ENCODE measurements at places on chromosomes 2 and 18.

GRCh38 chr2:205811387-205811786 lies 129.1 kb downstream of the NRP2 start:
- no peak for DNase-seq

DNA sequence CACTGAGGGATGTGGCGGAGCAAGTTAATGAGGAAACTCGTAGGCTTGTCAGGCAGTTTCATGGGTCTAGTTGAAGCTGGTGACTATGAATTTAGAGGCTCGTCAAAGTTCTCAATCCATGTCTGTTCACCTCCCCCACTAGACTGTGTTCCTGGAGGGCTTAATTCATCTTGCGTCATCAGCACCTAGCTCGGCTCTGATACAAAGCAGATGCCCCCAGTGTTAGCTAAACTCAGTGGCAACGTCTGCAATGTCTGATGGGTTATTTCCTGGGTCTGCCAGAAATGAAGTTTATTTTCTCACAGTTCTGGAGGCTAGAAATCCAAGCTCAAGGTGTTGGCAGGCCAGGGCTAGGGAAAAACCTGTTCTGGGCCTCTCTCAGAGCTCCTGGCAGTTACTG lies 140.6 kb downstream of the PID1 start:
- DNase-seq, result no peak

- no peak for DNase-seq
Measured at GRCh38 chr18:62925031-62925688, 209.8 kb downstream of the PHLPP1 start.

- no peak for DNase-seq
Measured at GRCh38 chr2:120908314-120908975, 172.8 kb downstream of the GLI2 start.

GRCh38 chr2:143928613-143929012 lies 591.3 kb downstream of the ZEB2 start:
- no peak for DNase-seq

DNA sequence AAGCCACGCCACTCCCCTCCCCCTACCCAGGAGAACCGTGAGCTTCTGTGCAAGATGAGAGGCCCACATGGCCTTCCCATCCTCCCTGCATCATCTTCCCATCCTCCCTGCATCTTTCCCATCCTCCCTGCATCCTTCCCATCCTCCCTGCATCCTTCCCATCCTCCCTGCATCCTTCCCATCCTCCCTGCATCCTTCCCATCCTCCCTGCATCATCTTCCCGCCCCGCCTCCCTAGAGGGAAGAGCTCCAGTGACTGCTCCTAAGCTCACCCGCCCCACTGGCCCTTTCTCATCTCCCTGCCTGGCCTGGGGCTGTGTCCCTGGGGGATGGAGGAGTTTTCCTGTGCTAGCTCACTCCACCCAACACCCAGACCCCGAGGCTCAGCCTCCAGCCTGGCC lies 93.3 kb upstream of the ASAP2 start:
- DNase-seq, result no peak

- no peak for DNase-seq
Measured at GRCh38 chr2:23537991-23538390, 153.0 kb downstream of the KLHL29 start.

GRCh38 chr2:101012054-101012705 lies 10.1 kb downstream of the RPL31 start:
- DNase-seq, result no peak

GRCh38 chr2:23404426-23404825 lies 19.4 kb downstream of the KLHL29 start:
- peak; percentile 36 for DNase-seq

- DNase-seq, result no peak
Measured at GRCh38 chr18:62839874-62840713, 124.8 kb downstream of the PHLPP1 start.

- no peak for DNase-seq
Measured at GRCh38 chr2:206158563-206159345, 490 bp downstream of the NDUFS1 start.

DNA sequence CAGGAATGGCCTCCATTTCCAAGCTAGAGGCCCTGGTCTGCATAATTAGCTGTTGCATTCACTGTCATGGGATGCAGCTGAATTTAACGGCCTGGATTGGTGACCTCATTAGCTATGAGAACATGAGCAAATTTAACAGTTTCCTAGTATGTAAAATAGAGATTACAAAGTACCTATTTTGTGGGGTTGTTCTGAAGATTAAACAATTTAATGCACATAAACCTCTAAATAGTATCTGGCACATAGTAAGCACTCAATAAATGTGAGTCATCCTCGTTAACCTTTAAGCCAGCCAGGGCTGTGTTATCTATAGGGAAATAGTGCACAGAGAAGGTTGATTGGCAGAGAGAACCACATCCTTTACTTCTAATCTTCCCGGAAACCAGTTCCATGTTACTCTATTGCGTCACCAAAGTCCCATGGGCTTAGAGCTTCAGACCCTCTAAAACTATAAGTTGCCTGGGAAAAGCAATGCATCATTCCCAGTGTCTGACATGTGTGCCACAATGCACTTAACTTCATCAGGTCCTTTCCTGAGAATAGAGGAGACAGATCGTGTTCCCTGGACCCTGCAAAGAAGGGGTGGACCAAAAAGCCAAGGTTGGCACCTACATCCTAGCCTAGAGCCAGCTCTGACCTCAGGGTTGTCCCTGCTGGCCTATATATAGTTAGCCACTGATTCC lies 196.5 kb downstream of the LNPK start:
- peak; percentile 16 for DNase-seq

DNA sequence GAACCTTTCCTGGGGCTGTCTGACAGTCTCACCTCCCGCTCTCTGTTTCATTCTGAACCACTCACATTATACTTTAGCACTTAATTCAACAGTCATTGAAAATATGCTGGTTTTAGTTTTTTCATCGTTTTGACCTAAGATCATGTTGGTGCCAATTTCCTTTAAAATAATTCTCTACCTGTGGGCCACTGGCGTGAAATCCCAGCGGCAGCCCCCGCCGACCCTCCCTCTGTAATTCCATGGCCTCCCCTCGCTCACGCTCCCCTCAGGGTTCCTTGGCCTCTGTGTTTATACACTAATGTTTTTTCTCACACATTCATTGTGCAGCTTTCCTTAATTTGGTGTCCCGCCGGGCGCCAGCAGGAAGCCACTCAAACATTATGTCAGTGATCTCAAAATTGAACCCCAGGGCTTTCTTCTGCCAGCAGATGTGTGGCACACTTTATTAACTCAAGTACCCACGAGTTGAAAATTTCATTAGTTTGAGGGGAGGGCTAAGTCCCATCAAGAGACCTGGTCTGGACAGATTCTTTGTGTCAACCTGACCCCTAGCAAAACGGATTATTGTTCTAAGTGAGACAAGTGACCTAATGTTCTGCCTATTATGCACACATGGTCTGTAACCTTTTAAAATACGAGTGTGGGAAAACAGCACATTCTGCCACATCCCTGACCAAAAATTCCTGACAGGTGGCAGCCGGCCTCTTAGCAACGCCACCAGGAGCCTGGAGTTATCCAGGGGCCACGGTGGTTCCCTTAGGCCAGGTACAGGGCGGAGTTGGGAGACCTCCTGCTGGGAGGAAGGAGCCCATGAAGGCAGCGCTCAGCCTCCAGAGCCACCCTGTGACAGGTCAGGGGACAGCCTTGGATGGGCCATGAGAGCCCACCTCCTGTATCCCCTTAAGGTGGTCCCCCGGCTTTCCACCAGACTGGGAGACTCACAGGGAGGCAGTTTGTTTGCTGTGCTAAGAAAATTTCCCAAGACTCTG lies 53.1 kb downstream of the APOB start:
- DNase-seq, result no peak

DNA sequence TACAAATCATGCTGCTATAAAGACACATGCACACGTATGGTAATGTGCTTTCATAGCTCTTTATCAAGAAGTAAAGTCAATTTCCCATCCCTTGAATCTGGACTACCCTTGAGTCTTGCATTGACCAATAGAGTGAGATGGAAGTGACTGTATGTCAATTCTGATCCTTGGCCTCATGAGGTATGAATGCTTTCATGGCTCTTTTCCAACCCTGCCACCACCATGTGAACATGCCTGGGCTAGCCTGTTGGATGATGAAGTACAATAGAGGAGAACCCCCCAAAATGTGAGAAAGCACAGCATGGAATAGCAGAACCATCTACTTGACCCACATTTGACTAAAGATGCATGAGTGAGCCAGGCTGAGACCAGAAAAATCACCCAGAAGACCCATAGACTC lies 237.0 kb downstream of the NYAP2 start:
- DNase-seq, result no peak

GRCh38 chr2:197010200-197011020 lies 83.9 kb upstream of the PGAP1 start:
- no peak for DNase-seq

DNA sequence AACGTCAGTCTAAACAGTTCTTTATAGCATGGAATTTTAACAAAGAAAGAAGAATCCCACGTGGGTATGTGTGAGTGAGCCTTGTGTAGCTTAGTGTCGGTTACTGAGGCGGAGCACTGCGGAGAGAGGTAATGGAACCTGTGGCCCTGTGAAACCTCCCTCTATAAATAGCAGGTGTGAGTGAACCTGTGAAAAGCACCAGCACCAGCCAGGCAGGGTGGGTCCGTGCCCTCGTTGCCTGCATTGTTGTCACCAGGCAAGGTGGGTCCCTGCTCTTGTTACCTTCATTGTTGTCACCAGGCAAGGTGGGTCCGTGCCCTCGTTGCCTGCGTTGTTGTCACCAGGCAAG lies 4.7 kb downstream of the CTDP1 start:
- no peak for DNase-seq

DNA sequence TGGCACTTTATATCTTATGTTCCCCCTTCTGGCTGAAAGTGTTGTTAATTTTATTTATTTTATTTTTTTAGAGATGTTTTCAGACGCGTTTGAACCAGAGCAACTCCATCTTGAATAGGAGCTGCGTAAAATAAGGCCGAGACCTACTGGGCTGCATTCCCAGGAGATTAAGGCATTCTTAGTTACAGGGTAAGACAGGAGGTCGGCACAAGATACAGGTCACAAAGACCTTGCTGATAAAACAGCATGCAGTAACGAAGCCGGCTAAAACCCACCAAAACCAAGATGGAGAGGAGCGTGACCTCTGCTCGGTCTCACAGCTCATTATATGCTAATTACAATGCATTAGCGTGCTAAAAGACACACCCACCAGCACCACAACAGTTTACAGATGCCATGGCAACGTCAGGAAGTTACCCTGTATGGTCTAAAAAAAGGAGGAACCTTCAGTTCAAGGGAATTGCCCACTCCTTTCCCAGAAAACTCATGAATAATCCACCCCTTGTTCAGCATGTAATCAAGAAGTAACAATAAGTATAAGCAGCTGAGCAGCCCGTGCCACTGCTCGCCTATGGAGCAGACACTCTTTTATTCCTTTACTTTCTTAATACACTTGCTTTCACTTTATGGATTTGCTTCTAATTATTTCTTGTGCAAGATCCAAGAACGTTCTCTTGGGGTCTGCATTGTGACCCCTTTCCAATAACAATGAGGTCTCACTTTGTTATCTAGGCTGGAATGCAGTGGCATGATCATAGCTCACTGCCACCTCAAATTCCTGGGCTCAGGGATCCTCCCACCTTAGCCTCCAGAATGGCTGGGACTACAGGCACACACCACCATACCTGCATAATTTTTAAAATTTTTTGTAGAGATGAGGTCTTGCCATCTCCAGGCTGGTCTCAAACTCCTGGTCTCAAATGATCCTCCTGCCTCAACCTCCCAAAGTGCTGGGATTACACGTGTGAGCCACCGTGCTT lies 55.9 kb downstream of the CACNB4 start:
- no peak for DNase-seq

- no peak for DNase-seq
Measured at GRCh38 chr18:3002732-3003131, 10.2 kb downstream of the LPIN2 start.

- no peak for DNase-seq
Measured at GRCh38 chr2:222025881-222026271, 272.9 kb downstream of the PAX3 start.

GRCh38 chr2:182019731-182020130 lies 34.1 kb downstream of the PPP1R1C start:
- no peak for DNase-seq

GRCh38 chr18:58105206-58105887 lies 61.3 kb downstream of the NEDD4L start:
- DNase-seq, result no peak

DNA sequence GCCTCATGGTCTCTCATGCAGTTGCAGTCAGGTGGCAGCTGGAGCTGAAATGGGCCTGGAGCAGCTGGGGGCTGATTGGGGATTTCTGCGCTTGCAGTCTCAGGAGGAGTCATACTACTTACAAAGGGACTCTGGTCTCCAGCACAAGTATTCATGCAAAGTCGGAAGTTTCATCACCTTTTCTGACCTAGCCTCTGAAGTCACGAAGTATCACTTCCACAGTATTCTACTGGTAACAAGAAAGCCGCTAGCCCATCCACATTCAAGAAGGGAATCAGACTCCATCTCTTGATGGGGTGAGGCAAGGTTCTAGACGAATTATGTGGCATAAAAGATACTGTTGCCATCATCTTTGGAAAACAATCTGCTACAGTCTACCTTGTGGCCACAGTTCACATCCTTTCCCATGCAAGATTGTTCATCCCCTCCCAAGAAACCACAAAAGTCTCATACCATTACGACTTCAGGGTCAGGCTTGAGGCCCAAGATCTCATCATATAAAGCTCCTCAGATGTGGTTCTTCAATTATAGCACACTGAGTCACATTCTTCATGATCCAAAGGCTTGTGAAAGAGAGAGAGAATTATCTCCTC lies 95.3 kb downstream of the SMC6 start:
- DNase-seq, result no peak

DNA sequence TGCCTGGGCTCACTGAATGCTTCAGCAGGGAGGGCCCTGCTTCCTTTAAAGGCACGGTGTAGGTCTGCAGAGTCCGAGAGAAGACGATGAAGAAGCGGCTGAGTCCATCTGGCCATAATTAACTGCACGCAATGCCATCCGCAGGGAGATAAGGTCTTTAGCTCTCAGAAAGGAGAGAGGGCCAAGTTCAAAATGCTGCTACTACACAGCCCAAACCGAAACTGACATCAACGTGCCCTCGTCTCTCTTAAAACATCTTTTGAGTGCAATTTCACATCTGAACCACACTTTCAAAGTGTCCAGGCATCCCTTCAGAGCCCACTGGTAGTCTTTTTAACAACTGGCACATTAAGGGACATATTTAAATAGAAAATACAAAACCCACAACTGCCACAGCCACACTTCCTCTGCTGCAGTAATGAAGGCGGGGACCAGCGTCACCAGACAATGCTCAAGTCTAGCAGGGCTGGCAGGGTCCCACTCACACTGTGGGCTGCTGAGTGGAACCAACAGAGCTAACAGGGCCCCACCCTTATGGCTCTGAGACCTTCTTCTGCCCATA lies 35.8 kb downstream of the ST3GAL5 start:
- DNase-seq, result no peak

- no peak for DNase-seq
Measured at GRCh38 chr2:231218366-231218765, 19.9 kb downstream of the ARMC9 start.

GRCh38 chr2:196369967-196370366 lies 198.6 kb upstream of the STK17B start:
- no peak for DNase-seq

GRCh38 chr2:160657196-160657595 lies 163.6 kb upstream of the RBMS1 start:
- no peak for DNase-seq

GRCh38 chr2:74573747-74574562 lies 19.4 kb downstream of the DOK1 start:
- no peak for DNase-seq

All from Calu3 (cell line).